ENCODE measurements at places on chromosomes 16 and 17.
A peak's percentile ranks its signal among the peaks of the same experiment; 100 is the strongest.

DNA sequence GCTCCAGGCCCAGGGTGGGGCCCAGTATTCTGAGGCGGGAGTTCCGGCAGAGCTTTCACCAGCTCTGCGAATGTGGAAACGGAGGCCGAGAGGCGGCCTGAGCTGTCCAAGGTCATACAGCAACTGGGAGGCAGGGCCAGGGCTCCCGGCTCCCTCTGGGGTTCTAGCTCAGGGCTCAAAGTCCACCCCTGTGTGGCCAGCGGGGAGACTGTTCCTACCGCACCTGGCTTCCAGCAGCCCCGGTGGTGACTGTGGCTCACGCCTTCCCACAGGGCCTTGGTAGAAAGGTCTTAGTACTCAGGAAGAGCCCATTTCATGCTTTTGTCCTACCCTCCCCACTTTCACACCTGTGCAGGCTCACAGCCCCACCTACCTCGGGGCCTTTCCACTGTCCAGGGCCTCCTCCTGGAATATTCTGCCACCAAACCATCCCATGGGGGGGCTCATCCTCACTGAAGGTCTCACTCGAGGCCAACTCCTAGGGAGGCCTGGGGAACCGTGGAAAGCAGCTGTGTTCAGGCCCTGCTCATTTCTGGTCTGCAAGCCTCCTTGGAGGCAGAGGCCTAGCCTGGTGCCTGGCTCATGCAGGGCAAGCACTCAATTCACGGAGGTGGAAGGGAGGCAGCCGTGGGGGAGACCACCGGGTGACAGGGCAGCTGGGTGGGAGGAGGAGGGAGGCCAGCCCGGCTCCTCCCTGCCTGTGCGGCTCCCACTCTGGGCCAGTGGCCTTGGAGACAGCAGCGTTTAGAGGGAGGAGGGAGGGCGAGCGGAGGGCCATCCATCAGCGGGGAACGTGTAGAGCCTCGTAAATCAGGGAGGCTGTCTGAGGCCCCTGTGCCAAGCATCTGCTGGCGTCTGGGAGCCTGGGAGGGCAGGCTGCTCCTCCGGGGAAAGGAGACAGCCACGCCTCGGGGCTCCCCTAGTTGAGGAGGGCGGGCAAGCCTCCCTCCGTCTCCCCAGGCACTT lies 12.7 kb upstream of the DOC2B start:
- DNase-seq = peak; percentile 46

DNA sequence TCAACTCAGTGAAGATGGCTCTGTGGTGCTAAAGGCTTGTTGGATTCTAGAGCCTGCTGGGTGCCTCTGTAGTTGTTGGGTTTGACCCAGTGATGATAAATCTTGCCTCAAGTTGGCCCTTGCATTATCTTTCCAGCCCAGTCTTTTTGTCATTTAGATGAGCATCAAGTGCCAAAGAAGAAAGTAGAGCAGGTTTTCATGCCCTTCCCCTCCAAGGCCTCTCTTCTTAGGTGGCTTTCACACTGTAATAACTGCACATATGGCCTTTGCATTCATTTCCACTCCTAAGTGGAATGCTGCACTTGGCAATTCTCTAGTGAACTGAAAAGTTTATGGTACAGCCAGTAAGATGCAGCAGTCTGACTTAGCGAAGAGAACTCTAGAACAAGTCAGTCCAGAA lies 165.1 kb downstream of the PHKB start:
- no peak for DNase-seq

DNA sequence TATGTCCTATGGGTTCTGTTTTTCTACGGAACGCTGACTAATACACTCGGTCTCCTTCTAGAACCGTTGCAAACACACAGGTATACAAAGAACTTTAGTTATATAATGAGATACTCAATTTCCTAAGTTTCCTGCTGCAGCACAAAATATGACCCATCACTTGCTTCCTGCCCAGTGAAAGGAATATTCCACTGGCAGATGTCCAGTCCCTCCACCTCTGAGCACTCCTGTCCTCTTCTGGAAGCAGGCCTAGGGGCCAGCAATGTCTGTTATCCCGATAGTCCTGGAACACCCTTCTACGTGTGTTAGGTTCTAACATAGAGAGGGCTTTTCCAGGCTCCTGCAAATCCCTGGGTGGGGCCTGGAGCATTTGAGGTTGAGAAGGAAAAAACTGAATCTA lies 32.7 kb downstream of the ADAMTS18 start:
- DNase-seq = no peak

DNA sequence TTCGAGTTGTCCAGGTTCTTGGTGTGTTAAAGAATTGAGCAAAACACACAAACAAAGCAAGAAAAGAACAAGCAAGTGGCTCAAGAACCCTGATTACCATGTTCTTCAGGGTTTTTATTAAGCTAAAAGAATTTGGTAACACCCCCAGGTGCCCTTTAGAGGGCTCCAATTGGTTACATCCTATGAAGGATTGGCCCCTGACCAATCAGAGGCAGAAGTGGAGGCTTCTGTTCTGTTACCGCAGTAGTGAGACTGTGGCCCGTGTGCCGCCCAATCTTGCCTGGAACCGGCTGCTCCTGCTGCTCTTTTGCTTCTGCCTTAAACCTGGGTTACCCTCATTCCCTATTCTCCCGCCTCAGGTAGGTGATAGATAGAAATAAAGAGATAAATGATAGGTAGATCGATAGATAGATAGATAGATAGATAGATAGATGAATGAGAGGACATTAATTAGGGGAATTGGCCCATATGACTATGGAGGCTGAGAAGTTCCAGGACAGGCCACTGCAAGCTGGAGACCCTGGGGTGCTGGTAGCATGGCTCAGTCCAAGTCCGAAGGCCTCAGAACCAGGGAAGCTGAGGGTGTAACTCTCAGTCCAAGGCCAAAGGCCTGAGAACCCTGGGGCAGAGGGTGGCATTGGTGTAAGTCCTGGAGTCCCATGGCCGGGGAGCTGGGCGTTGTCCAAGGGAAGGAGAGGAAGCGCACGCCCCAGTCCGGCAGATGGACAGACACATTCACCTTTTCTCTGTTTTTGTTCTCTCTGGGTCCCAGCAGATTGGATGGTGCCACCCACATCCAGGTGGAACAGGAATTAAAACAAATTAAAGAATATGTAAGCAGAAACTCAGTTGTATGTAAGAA lies 3.5 kb upstream of the CA5A start:
- no peak for DNase-seq

DNA sequence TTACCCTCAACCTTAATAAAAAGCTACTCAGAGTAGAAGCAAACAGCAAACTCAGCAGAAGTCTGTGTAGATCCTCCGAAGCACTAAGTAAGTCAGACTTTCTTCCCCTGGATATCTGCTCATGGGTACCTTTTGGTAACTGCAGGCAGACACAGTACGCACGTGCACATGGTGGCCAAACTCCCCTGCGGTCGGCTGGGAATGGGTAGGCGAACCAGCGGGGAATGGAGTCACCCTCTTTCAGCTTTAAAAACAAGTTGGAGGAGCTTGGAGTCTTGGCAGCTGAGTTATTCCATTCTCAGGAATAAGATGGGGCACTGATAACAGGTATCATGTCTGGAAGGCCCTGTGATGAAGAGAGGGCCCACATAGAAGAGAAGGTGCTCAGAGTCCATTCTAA lies 16.3 kb downstream of the CYB561 start:
- DNase-seq = no peak

- no peak for DNase-seq
These were observed 285.2 kb downstream of the SEC14L1 start for GRCh38 chr17:77425791-77426641.

DNA sequence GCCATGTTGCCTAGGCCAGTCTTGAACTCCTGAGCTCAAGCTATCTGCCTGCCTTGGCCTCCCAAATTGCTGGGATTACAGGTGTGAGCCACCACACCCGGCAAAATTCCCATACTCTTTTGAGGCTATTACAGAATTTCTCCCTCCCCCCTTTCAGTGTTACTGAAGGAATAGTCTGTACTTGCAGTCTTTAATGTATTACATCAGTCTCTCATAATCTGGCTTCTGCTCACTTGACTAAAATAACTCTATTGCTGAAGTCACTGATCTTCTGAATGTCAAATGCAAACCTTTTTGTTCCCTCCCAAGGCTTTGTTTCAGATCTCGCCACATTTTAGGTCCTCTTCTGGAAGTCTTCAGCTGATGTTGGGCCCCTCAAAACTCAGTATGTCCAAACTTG lies 51.8 kb downstream of the TNRC6A start:
- no peak for DNase-seq

DNA sequence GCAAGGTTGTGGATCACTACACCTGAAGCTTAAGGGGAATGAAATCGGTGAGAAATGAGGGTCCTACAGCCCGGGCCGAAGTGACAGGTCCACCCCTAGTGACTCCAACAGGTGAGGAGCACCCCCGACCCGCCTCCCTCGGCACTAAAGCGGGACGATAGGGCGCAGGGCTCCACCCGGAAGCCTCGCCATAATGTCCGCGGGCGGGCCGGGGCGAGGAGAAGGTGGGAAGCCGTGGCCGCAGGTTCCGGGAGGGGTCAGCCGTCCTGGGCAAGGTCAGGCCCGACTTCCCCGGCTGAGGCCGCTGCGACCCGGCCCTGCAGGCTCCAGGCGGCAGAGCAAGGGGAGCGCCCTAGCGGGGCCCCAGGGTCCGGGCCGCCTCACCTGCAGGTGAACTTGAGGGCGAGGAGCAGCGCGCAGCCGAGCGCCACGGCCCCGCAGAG lies 543 bp downstream of the TXNDC11 start:
- DNase-seq = no peak

DNA sequence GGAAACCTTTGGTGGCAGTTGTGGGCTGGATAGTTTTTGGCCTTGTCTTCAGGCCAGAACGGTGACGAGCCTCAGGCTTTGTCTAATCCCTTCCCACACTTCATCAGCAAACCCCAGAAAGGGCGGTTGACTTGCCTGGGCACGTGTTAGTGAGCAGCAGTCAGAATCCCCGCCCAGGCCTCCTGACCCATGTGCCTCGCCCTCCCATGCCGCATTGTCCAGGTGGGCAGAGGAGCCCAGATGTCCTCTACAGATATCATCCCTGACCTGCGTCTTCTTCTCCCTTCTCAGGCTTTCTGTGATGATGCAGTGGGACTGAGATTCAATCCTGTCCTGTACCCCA lies 82.5 kb downstream of the OR1D5 start:
- no peak for DNase-seq

DNA sequence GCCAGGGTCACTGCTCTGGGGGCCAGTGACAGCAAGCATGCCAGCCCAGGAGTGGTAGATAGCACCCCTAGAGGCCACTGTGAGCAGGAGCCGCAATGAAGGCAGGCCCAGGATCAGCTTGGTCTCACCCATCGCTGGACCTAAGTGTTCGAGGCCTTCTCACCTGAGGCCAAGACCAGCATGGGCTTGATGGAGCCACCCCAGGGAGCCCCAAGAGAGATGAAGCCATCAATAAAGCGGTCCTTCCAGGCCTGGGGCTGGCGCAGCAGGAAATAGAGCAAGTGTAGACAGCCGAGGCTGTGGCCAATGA lies 1.8 kb downstream of the LCAT start:
- DNase-seq = no peak

- DNase-seq = peak; percentile 37
These were observed 124.7 kb downstream of the SNX11 start for GRCh38 chr17:48231995-48232959.

DNA sequence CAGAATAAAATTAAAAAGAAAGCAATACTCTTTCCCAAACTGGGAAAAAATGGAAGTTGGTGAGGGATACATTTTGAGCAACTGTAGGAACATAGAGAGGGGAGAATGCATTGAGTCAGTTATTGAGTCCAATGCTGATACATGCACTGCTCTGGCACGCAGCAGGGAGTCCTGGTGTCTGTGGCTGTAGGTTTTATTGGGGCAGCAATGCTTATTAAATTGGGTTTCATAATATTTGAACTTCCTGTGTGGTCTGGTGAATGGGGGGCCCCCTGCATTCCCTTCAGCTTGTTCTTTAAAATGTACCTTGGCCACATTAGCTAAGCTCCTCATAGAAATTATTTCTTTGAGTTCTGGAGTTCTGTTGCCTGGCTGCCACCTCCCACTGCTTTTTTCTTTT lies 125.2 kb upstream of the ELAC2 start:
- DNase-seq = no peak

GRCh38 chr17:80892019-80892855 lies 99.4 kb upstream of the CHMP6 start:
- peak; percentile 17 for DNase-seq

DNA sequence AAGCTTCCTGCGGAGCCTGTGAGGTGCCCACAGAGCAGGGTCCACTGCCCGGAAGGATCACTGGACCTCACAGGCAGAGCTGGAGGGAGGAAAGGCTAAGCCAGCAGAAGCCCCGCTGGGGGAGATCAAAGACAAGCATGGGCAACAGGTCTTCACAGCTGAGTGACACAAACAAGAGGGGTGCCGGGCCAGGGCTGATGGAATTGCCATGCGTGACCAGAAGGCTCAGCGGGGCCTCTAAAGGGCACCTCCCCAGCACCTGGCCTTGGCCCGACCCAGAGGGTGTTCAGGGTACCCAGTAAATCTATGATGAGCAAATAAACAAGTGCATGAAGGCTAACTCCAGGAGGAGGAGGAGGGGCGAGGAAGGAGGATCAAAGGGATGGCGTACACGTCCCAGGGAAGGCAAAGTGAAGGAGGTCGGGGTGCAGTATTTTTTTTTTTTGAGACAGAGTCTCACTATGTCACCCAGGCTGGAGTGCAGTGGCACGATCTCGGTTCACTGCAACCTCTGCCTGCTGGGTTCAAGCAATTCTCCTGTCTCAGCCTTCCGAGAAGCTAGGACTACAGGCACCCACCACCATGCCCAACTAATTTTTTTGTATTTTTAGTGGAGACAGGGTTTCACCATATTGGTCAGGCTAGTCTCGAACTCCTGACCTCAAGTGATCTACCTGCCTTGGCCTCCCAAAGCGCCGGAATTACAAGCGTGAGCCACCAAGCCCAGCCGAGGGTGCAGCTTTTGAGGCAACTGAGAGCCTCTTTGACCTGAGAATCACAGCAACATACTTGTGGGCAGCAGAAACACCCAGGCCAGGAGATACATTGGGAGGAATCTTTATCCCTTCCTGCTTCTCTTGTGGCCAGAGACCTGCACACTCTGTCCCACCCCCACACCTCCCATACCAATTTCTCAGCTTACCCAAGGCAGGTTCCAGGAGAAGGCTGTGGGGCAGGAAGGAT lies 16.1 kb upstream of the EXOC7 start:
- no peak for DNase-seq

All from NCI-H1417 treated with DMSO at 0.1 percent for 48 hours (cell line).